Jurkat, Clone E6-1 (cell line): ENCODE measurements at places on chromosomes 16 and 17.

DNA sequence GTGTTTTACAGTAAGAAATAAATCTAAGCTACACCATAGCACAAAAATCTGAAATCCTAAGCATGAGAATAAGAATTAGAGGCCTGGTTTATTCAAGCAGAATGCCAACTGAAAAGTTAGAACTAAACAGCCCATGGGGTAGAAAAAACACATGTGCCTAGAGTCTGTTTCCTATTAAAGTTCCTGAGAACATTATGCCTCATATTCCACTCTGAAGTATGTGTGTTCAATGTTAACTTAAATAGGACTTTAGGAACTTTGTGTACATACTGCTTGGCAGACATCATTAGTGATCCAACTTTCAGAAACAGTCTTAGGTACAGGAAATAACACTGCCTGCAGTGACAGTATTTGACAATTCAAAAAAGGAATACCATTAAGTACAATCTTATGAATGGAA lies 18.2 kb downstream of the HEATR6 start:
- DNase-seq: no peak

GRCh38 chr16:88005181-88005581 lies 53.9 kb downstream of the BANP start:
- no peak for DNase-seq

DNA sequence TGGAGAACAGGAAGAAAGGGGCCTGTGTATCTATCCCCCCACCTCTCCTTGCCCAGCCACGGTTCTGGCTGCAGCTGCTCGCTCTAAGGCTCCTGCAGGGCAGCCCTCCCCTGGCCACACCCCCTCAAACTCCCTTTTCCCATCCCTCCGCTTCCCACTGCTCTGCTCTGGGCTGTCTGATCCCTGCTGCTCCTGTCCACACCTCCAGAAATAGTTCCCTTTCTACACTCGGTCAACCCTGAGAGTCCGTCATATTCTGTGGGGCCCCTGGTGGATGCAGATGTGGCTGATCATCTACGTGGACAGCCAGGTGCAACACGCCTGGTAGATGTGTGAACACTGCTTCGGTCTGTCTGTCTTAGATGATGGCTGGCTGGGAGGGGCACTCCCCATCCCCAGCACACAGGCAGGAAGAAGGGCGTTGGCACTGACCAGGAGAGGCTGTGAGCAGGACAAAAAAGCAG lies 19.3 kb upstream of the KRT19 start:
- DNase-seq: no peak

DNA sequence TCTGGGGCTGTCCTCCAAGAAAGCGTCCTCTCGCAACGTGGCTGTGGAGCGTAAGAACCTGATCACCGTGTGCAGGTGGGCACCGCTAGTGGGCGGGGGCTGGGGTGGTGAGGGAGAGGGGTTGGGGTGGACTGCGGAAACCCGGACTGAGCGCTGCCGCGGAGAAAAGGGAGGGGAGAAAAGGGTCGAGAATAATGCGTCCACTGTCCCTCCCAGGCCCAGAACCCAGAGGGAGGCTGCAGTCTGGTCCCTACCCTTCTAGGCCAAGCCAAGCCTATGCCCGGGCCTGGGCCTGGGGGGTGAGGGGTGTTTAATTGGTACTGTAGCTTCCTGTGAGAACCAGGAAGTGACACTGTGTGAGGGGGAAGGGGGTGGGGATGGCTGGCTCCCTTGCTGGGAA lies 464 bp downstream of the RUNDC3A start:
- no peak for DNase-seq
